Chondrocyte (in vitro differentiated cells): ENCODE measurements at places on chromosomes 16 and 17. TPM values are rescaled to one million over a fixed set of nuclear protein-coding genes. Genes with fewer than 3 reads are reported as not detected.

DNA sequence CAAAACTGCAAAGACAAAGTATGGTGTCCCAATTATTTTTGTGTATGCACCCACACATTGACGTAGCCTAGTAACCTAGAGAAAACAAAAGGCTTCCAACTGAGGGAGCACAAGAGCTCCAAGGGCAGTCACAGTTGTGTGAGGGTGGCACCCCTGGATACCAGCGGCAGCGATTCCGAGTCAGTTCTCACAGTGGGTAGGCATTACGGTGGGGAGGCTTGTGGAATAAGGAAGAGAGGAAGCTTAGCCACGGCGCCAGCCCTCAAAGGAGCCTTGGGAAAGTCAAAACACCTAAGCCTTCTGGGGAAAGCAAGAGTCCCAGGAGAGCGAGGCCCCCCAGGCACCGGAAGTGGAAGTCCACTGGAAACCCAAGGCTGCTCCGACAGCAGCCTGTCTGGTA is 31.0 kb upstream of the ADCY9 start:
- H3K27me3 ChIP-seq = no peaks in the 10 kb centered on the region
- H3K27ac ChIP-seq = no peak overlapping the region
- H3K36me3 ChIP-seq = no peaks in the 10 kb centered on the region
- no peak for DNase-seq

- H3K27ac ChIP-seq = no peak overlapping the region
- DNase-seq = no peak
- peaks cover 3% of the 10 kb centered on the region for H3K27me3 ChIP-seq
Observed at GRCh38 chr16:22781480-22781879, 32.5 kb upstream of the HS3ST2 start.

The DPH1 gene
- 29.4 to 43.1 TPM (median 31.3 TPM) in 3 replicates for total RNA-seq

The PYDC1 gene
- total RNA-seq = not detected in 3 replicates

The RASL10B gene
- total RNA-seq = 8.4 to 21.3 TPM (median 19.1 TPM) in 3 replicates

The C17orf78 gene
- total RNA-seq = not detected in 3 replicates
